ENCODE measurements at places on chromosomes 7 and 10. TPM values are rescaled to one million over a fixed set of nuclear protein-coding genes. Genes with fewer than 3 reads are reported as not detected.

DNA sequence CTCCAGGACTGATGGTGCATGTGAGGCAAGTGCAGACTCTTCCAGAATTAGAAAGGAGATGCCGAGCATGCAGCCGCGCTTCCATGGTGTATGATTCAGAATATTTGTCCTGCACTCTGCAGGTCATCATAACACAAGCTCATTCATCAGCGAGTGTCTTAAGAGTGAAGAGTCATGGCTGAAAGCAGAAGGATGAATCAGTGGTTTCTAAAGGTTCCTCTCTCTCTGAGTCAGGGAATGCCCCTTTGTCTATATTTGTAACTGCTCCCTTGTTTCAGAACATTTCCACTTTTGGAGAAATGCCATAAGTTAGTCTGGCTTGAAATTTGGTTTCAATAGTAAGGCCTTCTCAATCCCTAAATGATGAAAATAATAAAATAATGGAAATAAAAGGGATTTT lies 52.3 kb downstream of the HECW1 start:
- DNase-seq, result no peak

Gene CUZD1
- 0.48 TPM for total RNA-seq

DNA sequence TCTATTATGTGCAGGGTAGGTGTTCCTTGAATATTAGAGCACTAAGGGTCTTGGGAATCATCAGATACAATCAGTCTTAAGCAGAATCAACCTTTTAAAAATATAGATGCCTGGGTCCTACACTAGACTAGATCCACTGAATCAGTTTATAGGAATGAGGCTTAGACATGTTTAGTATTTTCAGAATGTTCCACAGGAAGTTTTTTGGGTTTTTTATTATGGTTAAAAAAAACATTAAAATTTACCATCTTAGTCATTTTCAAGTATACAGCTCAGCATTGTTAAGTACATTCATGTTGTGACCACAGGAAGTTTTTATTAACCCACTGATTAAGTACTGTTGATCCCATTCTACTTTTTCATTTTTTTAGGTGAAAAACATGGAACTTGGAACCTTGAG lies 135.7 kb downstream of the LCOR start:
- no peak for DNase-seq

Gene ARPC1A
- 74.4 TPM for total RNA-seq

Gene ZSWIM8
- 73.4 TPM for total RNA-seq

Gene MRLN
- total RNA-seq, result not detected

- DNase-seq, result no peak
Observed at GRCh38 chr10:125213541-125214282, 53.3 kb upstream of the CTBP2 start.

Gene SPDYE2
- total RNA-seq, result not detected

DNA sequence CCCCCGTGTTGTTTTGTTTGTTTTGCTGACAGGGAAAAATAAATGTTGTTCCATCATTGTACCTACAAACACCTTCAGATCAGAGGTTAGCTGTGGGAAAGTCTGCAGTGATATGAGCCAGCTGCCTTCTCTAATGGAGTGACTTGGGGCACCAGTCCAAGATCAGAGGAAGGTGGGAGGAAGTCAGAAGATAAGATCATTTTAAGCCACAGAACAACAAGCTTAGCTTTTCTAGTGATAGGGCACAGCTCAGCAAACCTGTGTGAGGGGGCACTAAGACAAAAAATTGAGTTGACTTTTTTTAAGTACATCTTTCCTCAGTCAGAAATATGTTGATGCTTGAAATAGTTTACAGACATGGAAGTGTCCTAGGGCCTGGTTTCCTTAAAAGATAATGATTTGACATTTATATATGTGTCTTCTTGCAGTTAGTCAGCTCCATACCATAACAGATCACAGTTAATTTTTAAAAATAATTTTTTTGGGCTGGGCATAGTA lies 240.3 kb upstream of the KAT6B start:
- DNase-seq, result no peak

Gene GIMAP5
- 17.4 TPM for total RNA-seq

Gene ZNF117
- 9.9 TPM for total RNA-seq

- no peak for DNase-seq
Observed at GRCh38 chr7:55733241-55734140, 129.1 kb downstream of the SEPTIN14 start.

Measured in posterior vena cava (tissue), 2 donors.